Caki2 (cell line): ENCODE measurements at places on chromosomes 3 and 15. TPM values are rescaled to one million over a fixed set of nuclear protein-coding genes. Genes with fewer than 3 reads are reported as not detected.

Gene PEAK1
- total RNA-seq: 6.4 and 28.4 TPM in 2 replicates

Gene INSYN1
- not detected in 2 replicates for total RNA-seq

Gene NR1I2
- total RNA-seq: not detected in 2 replicates

Gene LIPC
- total RNA-seq: 0.23 and 4.0 TPM in 2 replicates

Gene SEMA7A
- total RNA-seq: 0.96 and 3.8 TPM in 2 replicates
